ENCODE measurements at places on chromosomes 2 and 18.

DNA sequence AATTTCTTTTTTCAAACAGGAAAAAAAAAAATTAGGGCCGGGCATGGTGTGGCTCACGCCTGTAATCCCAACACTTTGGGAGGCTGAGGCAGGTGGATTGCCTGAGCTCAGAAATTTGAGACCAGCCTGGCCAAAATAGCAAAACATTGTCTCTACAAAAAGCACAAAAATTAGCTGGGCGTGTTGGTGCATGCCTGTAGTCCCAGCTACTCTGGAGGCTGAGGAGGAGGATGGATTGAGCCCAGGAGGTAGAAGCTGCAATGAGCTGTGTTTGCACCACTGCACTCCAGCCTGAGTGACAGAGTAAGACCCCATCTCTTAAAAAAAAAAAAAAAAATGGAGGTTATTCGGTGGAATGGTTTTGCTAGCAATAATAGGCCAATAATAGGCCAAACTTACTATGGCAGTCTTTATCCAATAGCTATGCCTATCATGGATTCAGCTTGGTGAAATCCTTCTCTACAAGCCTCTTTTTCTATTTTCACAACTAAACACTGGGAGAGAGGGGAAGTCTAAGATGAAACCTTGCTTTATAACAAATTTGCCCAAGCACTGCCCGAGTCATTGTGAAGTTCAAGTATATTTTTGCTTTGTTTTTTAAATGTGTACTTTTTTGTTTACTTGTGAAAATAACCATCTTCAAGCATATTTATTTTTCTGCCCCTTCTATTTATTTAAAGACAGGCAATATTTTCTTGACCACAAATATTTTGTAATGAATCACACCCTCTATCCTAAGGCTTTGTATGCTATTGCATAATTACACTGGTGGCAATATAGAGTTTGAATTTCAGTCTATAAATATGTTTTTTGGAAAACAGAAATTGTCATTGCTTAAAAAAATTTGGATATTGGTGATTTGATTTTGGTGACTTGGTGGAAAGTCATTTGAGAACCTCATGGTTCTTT, 20.0 kb upstream of the KYNU start:
- no peak for DNase-seq

DNA sequence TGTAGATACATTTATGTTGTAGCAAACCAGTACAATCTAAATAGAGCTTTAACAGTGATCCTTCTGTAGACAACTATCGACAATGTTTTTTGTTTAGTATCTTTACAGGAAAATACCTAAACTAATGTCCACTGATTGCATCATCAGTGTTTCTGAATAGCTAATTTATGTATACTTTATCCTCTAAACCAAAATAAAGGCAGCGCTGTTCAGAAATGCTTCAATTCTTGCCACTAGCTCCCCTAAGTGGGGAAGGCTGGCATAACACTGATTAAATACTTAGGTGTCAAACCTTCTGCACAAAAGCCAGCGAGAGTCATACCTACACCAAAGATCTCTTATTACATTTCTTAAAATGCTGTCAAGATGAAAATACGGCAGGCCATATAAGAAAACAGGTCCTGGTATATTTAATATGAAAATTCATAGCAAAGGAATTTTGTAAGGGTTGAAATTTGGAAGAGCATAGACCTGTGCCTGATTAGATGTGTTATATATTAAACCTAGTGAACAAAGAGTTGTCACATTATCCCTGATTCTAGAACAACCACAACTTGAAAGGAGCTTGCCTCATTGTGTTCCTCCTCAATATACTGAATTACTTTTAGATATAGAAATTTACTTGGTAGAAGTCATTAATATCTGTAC, 1693.4 kb upstream of the SLC39A10 start:
- no peak for DNase-seq

- DNase-seq = no peak
Measured at GRCh38 chr18:5238371-5238976, 41.4 kb upstream of the AKAIN1 start.

- DNase-seq = no peak
Measured at GRCh38 chr2:184425083-184425482, 173.2 kb upstream of the ZNF804A start.

GRCh38 chr2:235050980-235051351, 99.1 kb downstream of the SH3BP4 start:
- no peak for DNase-seq

DNA sequence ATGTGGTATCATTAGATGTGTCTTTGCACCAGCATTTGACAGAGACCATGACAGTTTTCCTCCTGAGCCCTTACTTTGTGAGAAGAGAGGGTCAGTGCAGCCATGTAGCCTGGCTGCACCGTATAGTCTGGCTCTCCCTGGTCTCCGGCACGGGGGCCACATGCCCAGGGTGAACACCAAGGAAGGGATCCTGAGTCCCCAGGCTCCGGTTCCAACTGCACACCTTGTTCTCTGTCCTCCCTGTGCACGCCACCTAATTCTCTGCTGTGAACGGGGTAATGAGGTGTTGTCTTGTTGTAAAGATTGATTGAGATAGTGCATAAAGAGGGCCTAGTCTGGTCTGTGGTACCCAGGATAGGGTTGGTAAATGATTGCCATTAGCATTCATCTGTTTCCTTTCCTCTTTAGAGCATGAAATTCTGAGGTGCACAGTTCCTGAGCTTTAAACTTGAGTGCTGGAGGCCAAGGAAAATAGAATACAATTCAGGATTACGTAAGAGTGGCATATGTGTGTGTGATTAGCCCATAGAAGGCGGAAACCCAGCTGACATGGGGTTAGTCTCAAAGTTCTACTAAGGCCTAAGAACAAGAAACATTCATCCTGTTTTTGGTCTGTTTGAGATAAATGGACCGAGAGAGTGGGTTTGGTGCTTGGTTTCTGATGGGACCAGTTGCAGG, 55.5 kb downstream of the NCK2 start:
- DNase-seq = no peak

GRCh38 chr2:67346718-67347407, 50.3 kb upstream of the ETAA1 start:
- DNase-seq = no peak

GRCh38 chr2:134648586-134648985, 70.2 kb downstream of the TMEM163 start:
- DNase-seq = no peak

- DNase-seq = no peak
Measured at GRCh38 chr2:150168595-150169236, 318.8 kb downstream of the RND3 start.

- no peak for DNase-seq
Measured at GRCh38 chr2:134586326-134586965, 132.4 kb downstream of the TMEM163 start.

- no peak for DNase-seq
Measured at GRCh38 chr2:152743002-152743401, 24.6 kb downstream of the ARL6IP6 start.

GRCh38 chr2:143819190-143819735, 690.0 kb downstream of the ARHGAP15 start:
- DNase-seq = no peak

DNA sequence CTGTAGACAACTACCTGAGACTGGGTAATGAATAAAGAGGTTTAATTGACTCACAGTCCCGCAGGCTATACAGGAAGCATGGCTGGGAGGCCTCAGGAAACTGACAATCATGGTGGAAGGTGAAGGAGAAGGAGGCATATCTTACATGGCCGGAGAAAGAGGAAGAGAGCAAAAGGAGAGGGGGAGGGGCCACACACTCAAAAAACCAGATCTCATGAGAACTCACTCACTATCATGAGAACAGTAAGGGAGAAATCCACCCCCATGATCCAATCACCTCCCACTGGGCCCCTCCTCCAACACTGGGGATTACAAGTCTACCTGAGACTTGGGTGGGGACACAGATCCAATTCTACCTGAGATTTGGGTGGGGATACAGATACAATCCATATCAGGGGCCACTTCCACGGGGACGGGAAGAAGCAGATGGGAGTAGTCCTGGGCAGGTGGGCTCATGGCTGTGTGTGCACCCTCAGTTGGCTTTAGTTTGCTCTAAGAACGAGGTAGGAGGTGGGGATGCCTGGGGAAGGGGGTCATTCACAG, 9.9 kb downstream of the MAB21L4 start:
- DNase-seq = no peak

- DNase-seq = no peak
Measured at GRCh38 chr2:10981451-10981850, 69.7 kb downstream of the KCNF1 start.

GRCh38 chr2:168354499-168354898, 101.6 kb upstream of the CERS6 start:
- DNase-seq = no peak

- no peak for DNase-seq
Measured at GRCh38 chr2:70716131-70716743, 51.8 kb downstream of the ADD2 start.

DNA sequence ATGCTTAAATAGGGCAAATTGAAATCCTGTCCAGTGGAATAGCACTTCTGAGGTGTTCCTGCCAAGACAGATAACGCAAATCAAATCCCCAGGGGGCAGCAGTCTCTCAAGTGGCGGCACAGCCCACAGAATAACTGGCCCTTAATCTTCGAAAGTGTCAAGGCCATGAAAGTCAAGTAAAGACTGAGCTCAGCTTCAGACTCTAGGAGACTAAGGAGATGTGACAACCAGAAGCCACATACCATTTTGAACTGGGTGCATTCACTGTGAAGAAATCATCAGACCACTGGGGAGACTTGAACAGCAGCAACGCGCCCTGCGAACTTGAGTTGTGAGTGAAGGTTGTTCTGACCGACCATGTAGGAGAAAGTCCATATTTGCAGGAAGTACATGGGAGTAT, 66.0 kb upstream of the ASAP2 start:
- DNase-seq = no peak

GRCh38 chr18:24181806-24182205, 42.9 kb downstream of the CABYR start:
- DNase-seq = no peak

DNA sequence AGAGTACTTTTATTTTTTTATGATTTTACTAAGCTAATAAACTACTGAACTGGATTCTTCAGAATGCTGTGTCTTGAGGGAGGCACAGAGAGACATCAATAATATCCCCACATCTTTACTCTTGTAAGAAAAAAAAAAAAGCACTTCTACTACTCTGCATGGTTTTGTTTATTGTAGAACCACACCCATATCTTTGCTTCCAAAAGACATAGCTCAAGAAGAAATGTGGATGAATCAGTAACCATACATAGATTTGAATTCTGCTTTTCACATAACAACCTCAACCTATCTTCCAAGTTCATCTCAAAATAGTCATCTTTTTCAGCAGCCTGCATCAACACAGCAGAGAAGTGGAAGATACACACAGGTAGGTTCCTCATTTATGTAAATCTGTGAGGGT, 12.2 kb upstream of the COL5A2 start:
- no peak for DNase-seq

- DNase-seq = no peak
Measured at GRCh38 chr2:101980368-101980767, 11.4 kb upstream of the IL1R2 start.

DNA sequence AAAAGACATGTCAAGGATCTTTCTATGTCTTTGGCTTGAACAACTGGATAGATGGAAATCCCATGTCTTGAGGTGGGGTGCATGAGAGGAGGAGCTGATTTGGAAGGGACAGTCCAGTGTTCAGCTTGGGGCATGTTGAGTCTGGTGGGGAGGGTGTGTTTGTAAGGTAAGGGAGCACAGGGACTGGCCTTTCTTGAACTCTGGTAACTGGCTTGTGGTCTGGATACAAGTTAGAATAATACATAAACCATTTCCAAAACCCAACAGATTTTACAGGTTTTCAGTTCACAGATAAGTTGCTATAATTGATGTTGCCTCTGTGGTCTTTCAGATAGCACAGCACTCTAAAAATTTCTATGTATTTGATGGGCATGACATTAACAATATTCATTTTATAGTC, 24.2 kb downstream of the RHBDD1 start:
- no peak for DNase-seq

- no peak for DNase-seq
Measured at GRCh38 chr18:47817795-47818077, 112.7 kb downstream of the SMAD2 start.

DNA sequence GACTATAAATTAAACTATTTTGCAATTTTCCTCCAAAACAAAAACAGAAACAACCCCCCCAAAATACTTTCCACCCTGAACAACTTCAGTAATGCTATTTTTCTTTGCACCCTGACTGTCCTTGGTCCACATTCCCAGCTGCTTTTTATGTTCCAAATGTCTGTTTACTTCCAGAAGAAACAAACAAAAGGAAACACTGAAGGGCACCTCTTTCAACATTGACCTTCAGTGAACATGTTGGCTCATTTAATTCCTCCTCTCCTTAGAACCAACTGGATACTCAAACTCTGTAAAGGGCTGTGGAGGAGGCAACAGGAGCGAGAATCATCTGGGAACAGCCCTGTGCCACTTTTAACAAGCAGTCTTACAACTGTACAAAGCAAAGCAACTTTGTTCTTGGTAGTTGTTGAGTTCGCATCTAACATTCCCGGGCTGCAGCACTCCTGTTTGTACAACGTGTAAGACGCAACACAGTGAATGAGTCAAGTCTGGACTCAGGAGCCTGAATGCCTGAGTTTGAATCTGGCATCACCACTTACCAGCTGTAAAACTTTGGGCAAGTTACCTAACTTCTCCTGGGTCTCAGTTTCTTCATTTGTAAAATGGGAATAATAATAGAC, 111.4 kb upstream of the GATA6 start:
- DNase-seq = no peak

GRCh38 chr2:100703739-100704138, 116.2 kb upstream of the NPAS2 start:
- DNase-seq = no peak

DNA sequence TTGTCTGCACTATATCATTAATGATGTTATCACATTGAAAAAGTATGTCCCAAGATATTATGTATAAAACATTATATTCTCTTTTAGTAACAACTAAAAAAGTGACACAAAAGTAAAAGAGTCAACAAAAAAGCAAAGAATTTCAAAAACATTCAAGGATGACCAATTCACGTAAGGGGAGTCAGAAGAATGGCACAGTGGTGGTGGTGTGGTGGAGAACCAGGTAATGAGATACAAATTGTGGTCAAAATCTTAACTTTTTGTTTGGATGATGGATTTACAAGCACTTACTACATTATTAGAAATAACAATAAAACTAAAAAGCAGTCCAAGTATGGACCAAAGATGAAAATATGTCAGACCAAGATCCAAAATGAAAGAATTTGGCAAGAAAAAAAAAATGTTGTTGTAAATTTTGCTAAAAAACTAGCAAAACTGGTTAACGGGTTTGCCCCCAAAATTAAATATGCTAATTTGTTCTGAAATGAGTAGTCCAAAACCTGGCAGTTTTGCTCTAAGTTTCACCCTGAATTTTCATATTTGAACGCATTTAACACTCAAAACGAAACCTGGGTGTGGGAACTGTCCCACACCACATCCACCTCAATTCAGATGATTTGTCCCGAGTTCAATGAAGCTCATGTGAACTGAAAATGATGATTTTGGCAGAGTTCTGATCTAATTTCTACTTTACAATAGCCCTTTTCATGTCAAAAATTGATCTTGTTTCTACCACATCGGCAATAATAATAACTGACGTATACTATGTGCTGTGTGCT, 135.8 kb downstream of the IKZF2 start:
- DNase-seq = no peak

DNA sequence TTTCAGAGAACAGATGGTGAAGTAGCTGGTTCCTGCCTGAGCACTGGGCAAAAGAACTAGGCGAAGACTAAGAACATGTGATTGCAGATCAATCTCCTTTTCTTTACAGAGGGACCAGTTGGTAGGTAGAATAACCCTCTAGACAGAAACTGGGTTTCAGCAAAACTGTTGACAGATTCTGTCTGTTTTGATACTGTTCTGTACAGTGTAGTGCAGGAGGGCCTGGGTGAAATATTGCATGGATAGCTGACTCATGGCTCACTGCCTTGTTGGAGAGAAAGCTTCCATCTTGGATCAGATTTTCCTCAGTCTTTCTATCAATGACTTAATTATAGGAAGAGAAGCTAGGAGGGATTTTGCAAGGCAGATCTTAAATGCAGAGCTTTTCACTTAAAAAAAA, 95.8 kb downstream of the ZNF532 start:
- DNase-seq = no peak

All from neuronal stem cell (in vitro differentiated cells).